ENCODE measurements at places on chromosomes 4 and X.

DNA sequence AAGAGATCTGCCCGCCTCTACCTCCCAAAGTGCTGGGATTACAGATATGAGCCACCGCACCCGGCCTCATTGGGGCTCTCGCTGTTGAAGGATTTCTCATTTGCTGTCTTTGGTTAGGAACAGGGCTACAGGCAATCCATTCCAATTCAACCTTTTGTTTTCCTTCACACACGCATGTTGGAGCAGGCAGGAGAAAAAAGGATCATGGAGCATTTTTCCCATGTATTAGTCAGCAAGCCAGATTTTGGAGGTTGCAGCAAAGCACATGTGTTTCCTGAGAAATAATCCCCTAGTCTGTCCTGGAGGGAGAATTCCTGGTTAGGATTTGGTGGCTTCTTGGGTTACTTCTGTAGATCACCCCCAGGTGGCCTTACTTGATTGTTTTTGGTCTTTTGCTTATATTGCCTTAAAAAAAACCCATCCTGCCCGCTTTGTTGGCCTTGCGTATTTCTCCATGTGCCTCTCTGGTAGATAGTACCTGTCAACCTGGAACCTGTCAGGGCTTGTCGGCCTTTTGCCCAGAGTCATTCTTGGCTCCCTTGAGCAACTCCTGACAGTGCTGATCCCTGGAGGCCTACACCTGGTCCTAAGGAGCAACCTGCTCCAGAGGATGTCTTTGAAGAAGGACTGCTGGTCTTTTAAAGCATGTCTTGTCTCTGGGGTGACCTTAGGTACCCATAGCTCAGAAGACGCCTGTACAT lies 82.4 kb upstream of the CLCN4 start:
- DNase-seq: no peak

DNA sequence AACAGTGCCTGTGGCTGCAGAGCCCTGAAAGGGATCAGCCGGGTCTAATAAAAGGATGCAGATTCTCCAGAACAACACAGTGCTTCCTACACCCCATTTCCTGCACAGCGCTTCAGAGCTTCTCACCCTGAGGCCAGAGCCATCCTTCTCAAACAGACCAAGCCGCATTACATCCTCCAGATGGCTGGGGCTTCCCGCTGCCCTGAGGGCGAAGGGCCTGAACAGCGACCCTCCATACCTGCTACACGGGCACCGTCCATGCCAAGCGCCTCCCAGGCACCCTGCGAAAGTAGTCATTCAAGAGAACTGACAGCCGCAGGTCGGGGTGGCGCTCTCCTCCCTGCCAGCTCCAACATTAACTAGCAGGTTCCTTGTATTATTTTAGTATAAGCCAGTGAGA lies 36.5 kb downstream of the ACOX3 start:
- no peak for DNase-seq

DNA sequence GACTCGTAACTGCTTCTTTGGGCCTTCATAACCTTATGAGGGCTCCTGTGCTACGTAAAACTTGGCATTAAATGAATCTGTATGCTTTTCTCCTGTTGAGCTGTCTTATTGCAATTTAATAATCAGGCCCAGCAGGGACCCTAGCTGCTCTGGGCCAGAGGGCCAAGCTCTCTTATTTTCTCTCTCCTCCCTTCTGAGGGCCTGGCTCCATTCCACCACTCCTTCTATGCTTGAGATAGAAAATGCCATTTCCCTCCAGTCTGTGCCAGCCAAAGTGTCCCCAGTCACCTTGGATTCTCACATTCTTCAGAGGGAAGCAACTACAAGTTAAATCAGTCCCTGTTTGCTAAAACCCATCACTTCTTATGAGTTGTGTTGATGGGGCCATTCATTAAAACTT lies 90.1 kb downstream of the CLCN4 start:
- no peak for DNase-seq

- DNase-seq: no peak
Observed at GRCh38 chrX:81957900-81958545, 756.1 kb downstream of the SH3BGRL start.

DNA sequence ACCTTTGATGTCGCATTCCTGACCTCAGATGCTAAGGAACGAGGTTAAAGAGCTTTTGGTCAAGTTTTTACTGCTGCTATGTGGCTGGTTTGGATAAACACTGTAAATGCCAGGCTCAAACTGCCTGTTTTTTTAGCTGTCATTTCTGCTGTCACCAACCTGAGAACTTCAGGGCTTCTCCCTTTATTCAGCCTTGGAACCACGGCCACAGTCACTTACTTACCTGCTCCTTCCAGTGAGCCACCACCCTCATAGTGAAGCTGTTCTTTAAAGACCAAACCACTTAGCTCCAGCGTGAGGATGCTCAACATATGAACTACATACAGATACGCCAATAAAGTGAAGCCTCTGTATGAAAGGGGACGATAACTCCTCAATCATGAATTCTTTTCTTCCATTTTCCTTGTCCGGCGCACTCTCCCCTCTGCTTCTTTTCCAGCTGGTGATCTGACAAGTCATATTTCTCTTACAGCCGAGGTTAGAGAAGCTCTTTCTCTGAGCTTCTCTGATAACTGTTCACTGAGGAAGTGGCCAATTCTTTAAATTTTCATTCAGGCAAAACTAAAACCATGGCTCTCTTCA lies 152.8 kb upstream of the ANK2 start:
- no peak for DNase-seq

GRCh38 chrX:31483336-31483735 lies 411.5 kb upstream of the FTHL17 start:
- DNase-seq: no peak

GRCh38 chr4:39873823-39874222 lies 103.9 kb downstream of the PDS5A start:
- DNase-seq: no peak

DNA sequence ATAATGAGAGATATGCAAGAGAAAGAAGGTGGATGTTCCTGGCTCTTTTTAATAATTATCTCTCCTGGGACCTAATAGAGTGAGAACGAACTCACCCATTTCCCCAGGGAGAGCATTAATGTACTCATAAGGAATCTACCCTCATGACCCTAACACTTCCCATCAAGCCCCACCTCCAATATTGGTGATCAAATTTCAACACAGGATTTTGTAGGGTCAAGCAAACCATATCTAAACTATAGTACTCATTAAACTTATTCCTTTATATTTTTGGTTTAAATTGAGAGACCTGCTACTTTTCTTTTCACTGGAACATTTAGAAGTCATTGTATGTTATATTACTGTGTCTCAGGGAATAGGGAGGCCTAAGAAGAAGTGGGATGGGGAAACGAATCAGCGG lies 2.6 kb downstream of the UGT2A3 start:
- no peak for DNase-seq

- no peak for DNase-seq
Observed at GRCh38 chr4:121669163-121669550, 27.6 kb downstream of the ANXA5 start.

DNA sequence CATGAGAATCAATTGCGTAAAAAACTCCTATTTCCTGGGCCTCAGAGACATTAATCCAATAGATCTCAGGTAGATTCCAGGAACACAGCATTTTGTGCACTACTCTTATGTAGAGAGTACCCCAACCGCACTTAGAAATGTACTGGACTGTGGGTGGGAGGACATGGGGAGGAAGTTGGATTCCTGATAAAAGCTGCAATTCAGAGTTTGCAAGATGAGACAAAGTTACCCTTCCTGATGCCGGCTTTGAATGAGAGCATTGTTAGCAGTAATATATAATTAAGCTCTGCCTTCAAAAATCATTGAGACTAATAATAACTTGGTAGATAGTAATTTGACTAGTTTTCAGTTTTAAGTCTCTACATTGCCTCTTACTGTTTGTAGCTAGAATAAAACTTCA lies 323.3 kb upstream of the GALNT7 start:
- DNase-seq: no peak

DNA sequence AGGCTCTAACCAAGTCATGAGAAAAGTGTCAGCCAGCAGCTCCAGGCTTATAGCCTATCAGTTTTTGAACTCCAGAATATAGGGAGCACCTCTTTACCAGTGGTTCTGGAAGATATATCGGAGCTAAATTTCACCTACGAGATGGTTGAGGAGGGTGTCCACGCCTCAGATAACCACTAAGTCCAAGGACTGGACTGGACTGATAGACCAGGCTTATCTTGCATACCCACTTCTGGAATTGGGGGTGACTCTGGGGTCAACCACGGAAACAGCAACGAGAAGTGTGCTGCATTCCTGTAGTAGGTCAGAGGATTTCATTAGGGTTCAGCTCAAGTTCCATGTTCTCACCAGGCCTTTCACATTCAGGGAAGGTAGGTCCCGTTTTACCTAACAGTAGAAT lies 38.6 kb upstream of the TRPC3 start:
- DNase-seq: no peak

- DNase-seq: no peak
Observed at GRCh38 chr4:86965019-86965976, 30.5 kb downstream of the AFF1 start.

GRCh38 chr4:156889616-156890594 lies 81.7 kb downstream of the PDGFC start:
- peak; percentile 35 for DNase-seq

DNA sequence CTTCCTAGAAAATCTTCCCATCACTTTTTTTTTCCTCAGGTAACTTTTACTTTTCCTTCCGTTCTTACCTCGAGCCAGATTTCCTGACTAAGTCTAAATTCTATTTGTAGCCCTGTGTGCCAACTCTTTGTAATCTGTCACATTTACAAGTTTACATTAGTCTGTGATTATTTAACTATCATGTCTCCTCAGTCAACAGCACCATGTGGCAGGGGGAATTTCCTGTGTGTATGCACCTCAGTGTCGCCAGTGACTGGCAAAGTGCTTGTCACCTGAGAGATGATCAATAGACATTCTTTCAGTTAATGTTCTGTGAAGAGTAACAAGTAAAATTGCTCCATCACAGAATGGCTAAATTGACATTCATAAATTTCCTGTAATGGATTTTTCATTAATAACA lies 468.5 kb downstream of the PDGFC start:
- no peak for DNase-seq

- no peak for DNase-seq
Observed at GRCh38 chrX:130158311-130158710, 7.3 kb downstream of the AIFM1 start.

DNA sequence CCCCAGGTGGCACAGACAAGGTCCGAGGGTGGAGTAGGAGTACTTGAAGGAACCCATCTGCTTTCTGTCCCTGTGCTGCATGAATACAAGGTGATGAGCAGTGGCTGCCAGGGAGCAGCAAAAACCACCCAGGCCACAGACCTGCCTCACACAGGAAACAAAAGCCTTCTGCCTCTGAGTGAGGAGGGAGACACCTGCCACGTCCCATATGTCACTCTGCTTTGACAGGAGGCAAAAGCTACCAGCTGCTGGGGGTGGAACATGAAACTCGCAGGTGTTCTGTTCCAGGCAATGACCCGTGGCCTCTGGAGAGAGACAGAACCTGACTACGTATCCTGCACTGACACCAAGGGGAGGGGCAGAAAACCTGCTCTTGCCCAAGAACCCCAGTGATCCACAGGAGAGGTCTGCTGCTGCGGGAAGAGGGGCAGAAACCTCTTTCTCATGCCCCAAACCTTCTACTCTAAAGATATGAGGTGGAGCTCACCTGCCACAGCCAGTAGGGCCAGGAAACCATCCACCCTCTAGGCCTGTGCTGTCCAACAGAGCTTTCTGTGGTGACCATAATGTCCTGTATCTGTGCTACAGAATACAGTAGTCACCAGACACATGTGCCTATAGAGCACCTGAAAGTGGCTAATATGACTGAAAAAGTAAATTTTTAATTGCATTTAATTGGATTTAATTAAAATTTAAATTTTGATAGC lies 172.9 kb downstream of the PRDM5 start:
- DNase-seq: no peak

GRCh38 chr4:10761903-10762302 lies 77.3 kb upstream of the CLNK start:
- DNase-seq: no peak

- DNase-seq: no peak
Observed at GRCh38 chr4:84925558-84925957, 40.9 kb downstream of the WDFY3 start.

- DNase-seq: no peak
Observed at GRCh38 chr4:132227151-132227856, 921.8 kb upstream of the PCDH10 start.
